ENCODE measurements at places on chromosomes 1 and 21. TPM values are rescaled to one million over a fixed set of nuclear protein-coding genes. Genes with fewer than 3 reads are reported as not detected.
A peak's percentile ranks its signal among the peaks of the same experiment; 100 is the strongest.

DNAJC28 gene
- total RNA-seq, result 2.8 TPM

DNA sequence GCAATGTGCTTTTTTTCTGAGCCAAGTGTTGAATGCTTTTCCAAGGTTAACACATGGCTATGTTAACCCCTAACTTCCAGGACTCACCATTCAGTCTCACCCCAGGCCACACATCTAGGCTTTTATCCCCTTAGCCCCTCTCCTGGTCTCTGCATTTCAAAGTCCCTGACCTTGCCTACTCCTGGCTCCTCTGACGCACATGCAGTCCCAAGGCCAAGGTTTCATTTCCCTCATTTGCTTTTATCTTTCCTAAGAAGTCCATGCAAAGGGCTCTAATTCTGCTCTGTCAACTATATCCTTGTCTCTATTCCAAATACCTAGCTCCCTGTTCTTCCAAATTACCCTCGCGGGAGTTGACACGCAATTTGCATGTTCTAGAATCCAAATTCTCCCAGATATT lies 25.4 kb downstream of the SLC30A10 start:
- DNase-seq, result no peak

GRCh38 chr1:41466146-41466545 lies 18.3 kb downstream of the EDN2 start:
- DNase-seq, result peak; percentile 74

DNA sequence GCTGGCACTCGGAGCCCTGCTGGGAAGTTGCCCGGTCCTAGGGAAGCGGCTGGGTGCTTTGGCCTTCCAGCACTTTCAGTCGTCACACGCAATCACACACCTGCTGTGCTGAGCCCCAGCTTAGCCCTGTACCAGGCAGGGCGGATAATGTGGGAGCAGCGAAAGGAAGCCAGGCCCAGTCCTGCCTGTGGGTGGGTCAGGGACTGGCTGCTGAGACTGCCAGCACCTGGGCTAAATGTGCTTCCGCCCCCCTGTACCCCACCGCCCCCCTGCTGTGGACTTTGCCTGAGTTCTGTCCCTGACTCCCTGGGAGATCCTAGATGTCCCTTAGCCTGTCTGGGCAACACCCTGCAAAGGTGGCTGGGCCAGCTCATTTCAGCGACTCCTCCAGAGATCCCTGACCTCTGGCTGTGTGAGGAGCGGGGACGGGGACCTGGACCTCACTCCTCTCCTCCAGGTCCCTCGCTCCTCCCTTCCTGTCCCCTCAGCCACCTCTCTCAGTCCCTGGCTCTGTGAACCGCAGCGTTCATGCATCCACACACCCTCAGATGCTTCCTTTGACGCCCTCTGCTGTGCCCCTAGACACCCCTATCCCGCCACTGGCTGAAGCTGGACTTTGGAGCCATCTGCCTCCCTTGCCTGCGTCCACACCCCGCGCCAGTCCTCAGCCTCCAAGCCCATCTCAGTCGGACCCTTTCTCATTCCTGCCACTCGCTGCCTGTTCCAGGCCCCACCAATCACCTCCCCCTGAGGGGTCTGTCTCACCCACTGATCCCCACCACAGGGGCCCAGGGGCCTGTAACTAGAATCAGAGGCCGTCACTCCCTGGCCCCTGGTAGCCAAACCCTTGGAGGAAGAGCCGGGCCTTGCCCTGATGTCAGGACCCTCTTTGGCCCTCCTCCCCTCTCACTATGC lies 1.4 kb downstream of the MMEL1 start:
- DNase-seq, result peak; percentile 78

FCGR2B gene
- total RNA-seq, result 8.9 TPM
